ENCODE measurements at places on chromosomes 1 and 21.

DNA sequence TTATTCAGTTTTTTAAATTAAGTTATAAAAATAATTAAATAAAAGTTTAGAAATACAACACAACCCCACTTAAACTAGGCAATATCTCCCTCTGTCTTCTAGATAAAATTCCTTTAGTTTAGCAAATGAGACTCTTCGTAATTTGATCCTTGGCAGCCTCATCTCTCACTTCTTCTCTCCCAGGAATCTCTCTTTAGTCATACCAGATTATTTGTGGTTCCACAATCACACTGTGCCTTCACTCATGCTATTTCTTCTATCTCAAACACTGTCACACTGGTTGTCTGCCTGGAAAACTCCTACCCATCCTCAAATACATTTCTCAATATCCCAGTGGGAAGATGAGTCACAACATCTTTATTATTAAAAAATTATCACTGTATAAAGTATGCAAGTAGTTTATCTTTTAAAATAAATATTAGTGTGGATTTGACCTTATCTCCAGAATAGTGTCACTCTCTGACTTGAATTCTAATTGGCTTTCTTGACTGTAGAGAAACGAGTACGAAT is 195.5 kb downstream of the KCNH1 start:
- DNase-seq: no peak

GRCh38 chr21:35245879-35246278 is 196.8 kb upstream of the RUNX1 start:
- no peak for DNase-seq

DNA sequence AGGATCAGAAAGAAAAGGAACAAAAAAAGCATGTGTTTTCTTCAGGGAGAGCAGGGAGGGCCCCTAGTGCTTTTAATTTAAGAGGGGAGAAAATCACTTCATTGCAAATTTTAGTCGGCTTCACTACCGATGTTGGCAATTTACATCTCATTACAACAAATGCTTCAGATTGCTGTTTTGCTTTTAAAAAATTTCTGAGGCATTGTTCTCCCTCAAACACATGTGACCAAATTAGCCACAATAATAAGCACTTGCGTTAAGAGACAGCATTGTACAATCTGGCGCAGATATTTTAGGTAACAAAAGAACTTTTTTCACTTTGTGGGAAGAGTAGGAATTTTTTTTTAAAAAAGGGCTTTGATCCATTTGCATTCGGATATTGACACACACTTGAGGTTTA is 29.8 kb downstream of the BEND5 start:
- no peak for DNase-seq

- peak; percentile 40 for DNase-seq
Measured at GRCh38 chr21:45336870-45337269, 49.2 kb upstream of the POFUT2 start.

GRCh38 chr1:96865731-96866685 is 144.4 kb downstream of the PTBP2 start:
- DNase-seq: no peak

GRCh38 chr1:9261496-9261895 is 26.9 kb downstream of the H6PD start:
- no peak for DNase-seq

DNA sequence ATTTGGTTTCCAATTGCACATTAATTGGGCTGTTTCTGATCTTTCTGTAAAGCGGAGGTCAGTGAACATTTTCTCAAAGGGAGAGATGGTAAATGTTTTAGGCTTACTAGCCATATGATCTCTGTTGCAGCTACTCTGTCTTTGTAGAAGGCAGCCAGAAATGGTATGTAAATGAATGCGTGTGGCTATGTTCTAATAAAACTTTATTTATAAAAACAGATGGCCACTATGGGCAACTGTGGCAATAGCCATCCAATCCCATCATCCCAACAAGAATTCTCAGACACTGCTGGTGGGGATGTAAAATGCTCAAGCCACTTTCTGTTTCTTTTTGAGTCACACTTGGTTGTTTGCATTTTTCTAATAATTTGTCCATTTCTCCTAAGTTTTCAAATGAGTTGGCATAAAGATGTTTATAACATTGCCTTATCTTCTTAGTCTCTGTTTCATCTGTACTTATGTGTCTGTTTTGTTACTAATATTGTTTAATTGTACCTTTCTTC is 448.8 kb upstream of the VAMP3 start:
- no peak for DNase-seq

Data from mucosa of gallbladder (tissue), 1 donor.